ENCODE measurements at places on chromosomes 6 and 20. TPM values are rescaled to one million over a fixed set of nuclear protein-coding genes. Genes with fewer than 3 reads are reported as not detected.

DNA sequence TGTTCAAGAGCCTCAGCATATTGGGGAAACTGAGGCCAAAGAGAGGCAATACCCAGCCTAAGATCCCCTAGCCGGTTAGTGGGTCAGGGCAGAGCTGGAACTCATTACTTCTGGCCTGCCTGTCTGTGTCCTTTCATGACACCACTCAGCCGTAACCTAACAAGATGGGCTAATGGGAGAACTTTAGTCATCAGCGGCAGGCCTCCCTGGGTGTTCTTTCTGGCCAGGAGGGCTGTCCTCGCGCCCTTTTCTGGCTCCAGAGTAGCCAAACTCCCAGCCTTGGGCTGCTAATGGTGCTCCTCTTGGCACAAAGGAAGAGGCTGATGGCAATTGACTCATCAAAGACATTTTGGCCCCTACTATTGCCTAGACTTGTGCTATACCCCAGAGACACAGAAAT lies 76.6 kb downstream of the NCR2 start:
- H3K36me3 ChIP-seq = no peaks in the 10 kb centered on the region
- no peak for DNase-seq
- no peak overlapping the region for H3K27ac ChIP-seq
- H3K27me3 ChIP-seq = peaks cover 54% of the 10 kb centered on the region
- H3K4me1 ChIP-seq = no peaks in the 10 kb centered on the region

PET117 gene
- 18.5 TPM for total RNA-seq

GRCh38 chr20:46931699-46932098 lies 37.1 kb downstream of the EYA2 start:
- no peak overlapping the region for H3K4me3 ChIP-seq
- no peak overlapping the region for H3K27ac ChIP-seq
- H3K4me1 ChIP-seq = no peaks in the 10 kb centered on the region
- H3K36me3 ChIP-seq = no peaks in the 10 kb centered on the region
- peaks cover 23% of the 10 kb centered on the region for H3K27me3 ChIP-seq

DNA sequence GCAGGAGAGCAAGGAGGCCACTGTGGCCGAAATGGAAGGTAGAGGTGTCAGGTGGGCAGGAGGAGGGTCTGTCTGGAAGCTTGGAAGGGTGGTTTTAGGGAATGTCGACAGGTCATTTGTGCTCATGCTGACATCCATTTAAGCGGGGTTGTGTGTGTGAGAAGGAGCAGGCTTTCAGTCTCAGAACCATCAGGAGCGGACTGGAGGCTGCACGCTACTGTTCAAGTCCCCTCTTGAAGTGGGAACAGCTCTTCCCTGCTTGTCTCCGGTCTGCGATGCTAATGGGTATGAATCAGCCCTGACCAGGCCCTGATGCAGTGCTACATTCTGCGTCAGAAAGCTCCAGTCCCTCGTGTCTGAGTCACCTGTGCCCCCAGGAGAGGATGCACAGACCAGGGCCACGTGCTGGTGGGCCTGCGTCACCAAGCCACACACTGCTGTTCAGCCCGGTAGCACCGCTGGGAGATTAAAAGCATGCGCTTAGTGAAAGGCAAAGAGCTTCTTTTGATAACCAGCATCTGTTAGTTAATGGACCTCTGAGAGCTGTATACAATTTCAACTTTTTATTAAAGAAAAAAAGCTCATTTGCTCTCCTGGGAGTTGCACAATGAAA lies 58.0 kb downstream of the APCDD1L start:
- no peak overlapping the region for H3K27ac ChIP-seq
- H3K27me3 ChIP-seq = no peaks in the 10 kb centered on the region
- DNase-seq = no peak

- peak overlapping the region; percentile 91 for H3K4me3 ChIP-seq
- H3K27ac ChIP-seq = peak overlapping the region; percentile 98
These were observed 4.6 kb downstream of the SYTL3 start for GRCh38 chr6:158654498-158654897.

Data from activated CD4-positive, alpha-beta T cell treated with anti-CD3 and anti-CD28 coated beads, Interleukin-2, amount 10 ng/mL, durations not matched to agents 24 days and 14 days (primary cell).